ENCODE measurements at places on chromosomes 7 and 10. TPM values are rescaled to one million over a fixed set of nuclear protein-coding genes. Genes with fewer than 3 reads are reported as not detected.

SLC26A5 gene
- total RNA-seq, result not detected

TCF7L2 gene
- total RNA-seq, result 15.6 TPM

TAS2R41 gene
- not detected for total RNA-seq

EXOC6 gene
- total RNA-seq, result 9.2 TPM

SPDYE3 gene
- total RNA-seq, result not detected

GRCh38 chr10:123470336-123470921 is 195.7 kb upstream of the GPR26 start:
- no peak for DNase-seq

DNA sequence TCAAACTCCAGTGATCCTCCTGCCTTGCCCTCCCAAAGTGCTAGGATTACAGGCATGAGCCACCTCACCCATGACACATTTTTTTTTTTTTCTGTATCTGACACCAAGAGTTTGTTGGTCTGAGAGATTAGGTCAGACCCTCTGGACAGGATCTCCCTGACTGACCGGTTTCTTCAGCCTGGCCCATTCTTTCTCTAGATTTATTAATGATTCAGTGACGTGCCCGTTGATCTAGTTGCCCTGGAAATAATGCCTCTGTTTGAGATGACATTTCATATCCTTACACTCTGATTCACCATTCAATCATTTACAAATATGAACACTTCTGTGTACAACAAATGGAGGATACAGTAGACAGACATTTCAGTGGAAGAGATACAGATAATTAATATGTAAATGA is 1.4 kb upstream of the ZNF212 start:
- no peak for DNase-seq
